Retina (tissue), 1 donor: ENCODE measurements at places on chromosomes 2 and 18.

- no peak for DNase-seq
Measured at GRCh38 chr2:85702172-85702571, 8.0 kb downstream of the GNLY start.

GRCh38 chr2:175948191-175948590 lies 53.9 kb downstream of the LNPK start:
- DNase-seq, result no peak

- no peak for DNase-seq
Measured at GRCh38 chr2:145740302-145740701, 1220.4 kb upstream of the ZEB2 start.

GRCh38 chr2:179692610-179693009 lies 168.8 kb downstream of the ZNF385B start:
- no peak for DNase-seq

GRCh38 chr2:58769864-58770234 lies 528.7 kb upstream of the FANCL start:
- no peak for DNase-seq

DNA sequence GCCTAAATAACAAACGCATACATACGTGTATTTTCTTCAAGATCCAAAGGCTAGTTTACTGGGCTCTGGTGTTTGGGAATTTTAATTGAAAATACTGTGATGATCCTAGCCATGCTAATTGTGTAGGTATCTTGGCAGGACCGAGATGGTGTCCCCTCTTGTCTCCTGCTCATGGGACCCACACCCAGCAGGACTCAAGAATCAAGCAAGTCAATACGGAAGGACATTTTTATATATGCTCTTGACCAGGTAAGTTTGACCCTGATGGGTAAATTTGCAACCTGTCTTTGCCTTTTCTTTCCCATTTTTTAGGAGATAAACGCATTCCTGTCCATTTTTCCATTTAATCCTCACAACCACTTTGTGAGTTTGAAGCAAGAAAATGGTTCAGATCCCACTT lies 111.8 kb upstream of the MYCN start:
- no peak for DNase-seq

DNA sequence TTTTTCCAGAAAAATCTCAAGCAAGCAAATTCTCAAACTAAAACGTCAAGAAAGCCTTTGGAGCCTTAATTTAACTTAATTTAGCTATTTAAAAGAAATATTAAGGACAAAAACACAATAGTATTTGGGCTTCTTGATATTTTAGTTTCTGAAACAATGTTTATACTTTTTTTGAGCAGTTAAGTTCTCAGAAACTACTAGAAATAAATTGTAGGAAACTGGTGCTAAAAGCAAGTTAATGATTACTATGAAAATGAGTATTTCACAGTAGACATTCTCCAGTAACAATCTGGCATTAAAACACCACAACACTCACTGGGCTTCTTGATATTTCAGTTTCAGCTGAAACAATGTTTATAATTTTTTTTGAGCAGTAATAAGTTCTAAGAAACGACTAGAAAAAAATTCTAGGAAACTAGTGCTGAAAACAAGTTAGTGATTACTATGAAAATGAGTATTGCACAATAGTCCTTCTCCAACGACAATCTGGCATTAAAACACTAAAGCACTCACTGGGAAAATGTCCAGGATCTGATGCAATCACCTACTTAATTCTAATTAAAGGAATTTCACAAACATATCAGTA lies 45.1 kb downstream of the TRAK2 start:
- DNase-seq, result no peak

- DNase-seq, result no peak
Measured at GRCh38 chr2:46943881-46944798, 28.5 kb upstream of the MCFD2 start.

DNA sequence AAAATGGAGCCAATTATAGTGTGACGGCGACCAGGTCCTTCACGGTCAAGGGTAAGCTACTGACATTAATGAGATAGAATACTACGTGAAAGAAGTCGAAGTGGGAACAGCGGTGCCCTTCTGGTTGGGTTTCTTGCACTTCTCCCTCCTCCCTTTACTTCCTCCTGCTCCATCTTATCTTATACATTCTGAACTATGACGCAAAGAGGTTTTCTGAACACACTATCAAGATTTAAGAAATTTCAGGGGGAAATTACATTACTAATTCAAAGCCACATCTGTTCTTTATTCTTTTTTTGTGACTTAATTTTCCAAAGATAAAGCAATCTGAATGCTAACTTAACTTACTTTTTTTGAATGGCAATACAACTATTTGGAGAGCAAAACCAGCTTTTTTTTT lies 14.8 kb upstream of the IL18R1 start:
- DNase-seq, result no peak

DNA sequence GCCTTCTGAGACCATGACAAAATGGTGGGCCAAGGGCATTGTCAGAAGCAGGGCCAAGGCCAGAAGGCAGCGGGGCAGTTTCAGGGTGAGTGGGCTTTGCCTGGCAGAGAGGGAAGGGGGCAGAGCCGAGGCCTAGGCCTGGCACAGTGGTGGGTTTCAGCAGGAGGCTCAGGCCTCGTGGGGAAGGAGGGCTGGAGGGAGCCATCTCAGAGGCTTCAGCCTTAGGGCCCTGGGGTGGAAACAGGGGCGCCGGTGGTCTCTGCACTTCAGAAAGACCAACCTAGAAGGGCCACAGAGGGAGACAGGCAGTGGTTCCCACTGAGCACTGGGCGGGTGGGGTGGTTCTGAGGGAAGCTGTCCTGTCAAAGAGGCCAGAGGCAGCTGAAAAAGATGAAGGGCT lies 58.0 kb upstream of the SMAD7 start:
- no peak for DNase-seq

- no peak for DNase-seq
Measured at GRCh38 chr2:123771928-123772632, 253.0 kb upstream of the CNTNAP5 start.

DNA sequence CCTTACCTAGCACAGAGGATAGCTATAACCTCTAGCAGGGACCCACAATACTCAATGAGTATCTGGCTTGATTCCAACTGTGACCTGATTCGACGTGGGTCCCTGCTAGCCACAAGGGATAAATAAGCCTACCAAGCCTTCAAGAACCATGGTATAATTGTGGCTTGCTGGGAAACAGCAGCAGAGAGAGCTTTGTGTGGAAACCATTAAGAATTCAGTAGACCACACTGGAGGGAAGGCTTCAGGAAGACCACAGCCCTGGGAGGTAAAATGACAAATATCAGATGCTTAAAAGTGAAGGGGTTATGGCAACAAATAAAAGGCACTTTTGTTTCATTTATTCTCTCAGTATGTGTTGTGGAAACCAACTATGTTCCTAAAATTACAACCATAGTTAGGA lies 82.6 kb upstream of the WIPF1 start:
- DNase-seq, result no peak

DNA sequence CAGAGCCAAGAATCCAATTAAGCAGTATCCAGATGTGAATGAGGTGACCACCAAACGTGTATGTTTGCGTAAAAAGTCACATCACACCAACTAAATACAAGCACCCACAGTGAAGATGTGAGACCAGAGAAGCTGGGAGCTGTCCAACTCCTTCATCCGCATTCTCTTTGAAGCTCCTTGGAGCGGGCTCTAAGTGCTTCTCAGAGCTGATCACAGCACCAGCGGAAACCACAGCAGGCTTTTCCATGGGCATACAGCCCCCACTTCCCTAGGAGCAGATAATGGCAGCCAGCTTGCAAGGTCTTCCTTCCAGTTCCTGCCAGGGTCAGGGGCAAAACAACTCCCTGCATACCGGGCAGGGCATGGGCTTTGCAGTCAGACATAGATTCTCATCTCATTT lies 36.4 kb downstream of the REEP1 start:
- no peak for DNase-seq

DNA sequence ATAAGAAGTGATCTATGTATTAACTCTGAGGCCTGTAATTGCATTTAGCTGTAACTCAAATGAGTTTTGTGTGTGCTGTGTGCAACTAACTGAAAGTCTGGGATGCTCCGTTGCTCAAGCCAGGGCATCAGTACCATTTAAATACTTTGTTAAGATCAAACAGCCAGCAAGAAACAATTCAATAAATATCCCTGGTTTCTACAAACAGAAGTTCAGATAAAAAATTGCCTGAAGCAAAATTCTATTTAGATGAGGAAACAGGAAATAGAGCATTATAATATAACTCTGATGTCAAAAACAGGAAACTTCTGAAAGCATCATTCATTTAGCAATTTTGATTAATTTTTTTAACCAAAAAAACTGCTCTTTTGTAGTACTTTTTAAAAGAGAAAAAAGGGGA lies 18.9 kb upstream of the SLC38A11 start:
- no peak for DNase-seq

DNA sequence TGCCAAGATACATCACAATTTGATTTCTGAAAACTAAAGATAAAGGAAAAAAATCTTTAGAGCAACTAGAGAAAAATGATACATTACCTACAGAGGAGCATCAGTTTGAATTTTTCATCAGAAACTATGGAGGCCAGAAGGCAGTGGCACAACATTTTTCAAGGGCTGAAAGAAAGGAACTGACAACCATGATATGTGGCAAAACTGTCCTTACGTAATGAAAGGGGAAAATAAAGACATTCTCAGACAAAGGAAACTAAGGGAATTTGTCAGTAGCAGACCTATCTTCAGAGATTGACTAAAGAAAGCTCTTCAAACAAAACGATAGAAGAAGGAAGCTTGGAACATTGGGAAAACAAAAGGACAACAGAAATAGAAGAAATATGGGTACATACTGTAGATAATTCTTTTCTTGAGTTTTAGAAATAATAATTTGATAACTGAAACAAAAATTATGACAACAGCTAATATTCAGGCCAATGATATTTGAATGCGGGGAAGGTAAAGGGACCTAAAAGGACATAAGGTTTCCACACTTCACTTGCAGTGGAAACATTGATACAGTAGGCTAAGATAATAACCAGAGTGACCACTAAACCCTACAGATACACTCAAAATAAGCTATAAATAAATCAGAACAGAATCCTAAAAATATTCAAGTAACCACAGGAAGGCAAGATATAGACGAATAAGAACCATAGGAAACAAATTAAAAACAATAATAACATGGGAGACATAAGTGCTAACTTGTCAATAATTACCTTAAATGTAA lies 70.0 kb upstream of the NPAS2 start:
- no peak for DNase-seq

DNA sequence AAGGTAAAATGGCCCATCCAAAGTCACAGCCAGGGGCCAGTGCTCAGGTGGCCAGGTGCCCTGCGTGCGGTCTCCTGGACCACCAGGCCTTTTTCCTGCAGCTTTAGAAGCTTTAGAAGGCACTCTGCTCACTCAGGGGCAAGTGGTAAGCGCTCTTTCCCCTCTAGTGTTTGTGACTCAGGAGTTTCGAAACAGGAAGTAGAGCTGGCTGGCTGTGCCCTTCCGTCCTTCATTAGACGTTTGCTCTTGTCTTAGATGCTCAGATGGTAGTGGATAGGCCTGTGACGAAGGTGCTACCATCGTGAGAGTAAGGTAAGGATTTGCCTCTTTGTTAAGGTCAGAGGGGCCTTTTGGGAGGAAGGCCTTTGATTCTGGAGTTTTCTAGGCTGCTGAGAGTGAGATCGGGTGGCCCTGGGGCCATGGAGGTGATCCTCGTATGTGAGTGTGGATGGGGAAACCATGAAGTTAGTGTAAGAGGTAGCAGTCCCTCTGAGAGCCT lies at the start of gene CASP8:
Gene CASP8 (plus strand): TSS at position 235 of the 499 bp plus-strand sequence. CDS start 5,951 bp downstream, outside the sequence.
- no peak for DNase-seq

- DNase-seq, result peak; percentile 56
Measured at GRCh38 chr2:239249776-239250175, 151.0 kb downstream of the HDAC4 start.

- DNase-seq, result no peak
Measured at GRCh38 chr2:120526047-120526562, 180.2 kb downstream of the INHBB start.

DNA sequence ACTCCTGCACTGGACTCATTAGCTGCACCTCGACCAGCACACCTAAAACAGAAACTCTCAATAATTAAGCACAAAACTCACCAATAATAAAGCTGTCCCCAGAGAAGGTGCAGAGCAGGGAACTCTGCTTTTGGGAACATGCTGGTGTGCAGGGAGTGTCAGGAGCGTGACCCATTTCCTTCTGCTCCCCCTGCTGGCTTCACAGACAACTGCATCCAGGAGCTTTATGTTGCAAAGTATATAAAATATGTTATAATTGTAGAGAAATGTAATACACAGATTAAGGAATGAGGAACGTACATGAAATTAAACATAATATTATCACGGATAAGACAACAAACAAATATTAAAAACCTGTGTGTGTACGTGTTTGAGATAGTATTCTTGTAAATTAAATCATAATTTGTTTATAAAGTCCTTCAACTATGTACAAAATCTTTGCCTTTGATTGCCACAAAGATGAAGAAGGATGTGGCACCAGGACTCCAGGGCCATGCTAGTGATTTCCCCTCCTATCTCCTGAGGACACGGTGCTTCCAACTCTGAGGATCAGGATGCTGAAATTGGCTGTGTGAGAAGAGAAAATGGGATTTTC lies 68.6 kb upstream of the MAL start:
- DNase-seq, result peak; percentile 46

DNA sequence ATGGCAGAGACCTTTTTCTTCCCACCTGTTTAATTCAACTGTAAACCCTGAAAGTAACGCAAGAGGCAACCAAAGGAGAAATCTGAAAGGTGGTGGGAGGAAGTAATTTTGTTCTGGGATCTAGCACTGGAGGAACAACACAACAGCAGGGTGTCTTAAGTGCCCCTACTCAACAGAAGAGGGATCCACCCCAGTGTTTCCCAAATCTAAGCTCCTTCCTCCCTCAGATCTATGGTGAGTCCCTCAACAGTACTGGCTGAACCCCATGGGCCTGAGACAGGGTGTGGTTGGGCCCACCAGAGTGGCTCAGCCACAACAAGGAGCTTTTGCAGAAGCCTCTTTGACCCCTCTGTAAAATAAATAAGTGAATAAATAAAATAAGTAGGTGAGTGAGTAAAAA lies 790.3 kb downstream of the ERBB4 start:
- no peak for DNase-seq

DNA sequence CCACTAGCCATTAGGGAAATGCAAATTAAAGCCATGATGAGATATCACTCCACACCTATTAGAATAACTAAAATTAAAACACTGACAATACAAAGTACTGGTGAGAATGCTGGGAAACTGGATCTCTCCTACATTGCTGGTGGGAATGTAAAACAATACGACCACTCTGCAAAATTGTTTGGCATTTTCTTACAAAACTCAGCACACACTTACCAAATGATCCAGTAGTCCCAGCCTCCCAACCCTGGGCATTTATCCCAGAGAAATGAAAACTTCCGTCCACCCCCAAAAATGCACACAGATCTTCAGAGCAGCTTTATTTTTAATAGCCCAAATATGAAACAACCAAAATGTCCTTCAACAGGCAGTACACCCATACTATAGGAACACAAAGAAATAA lies 8.9 kb upstream of the TMSB10 start:
- DNase-seq, result no peak
